ENCODE measurements at places on chromosomes 16 and 17. TPM values are rescaled to one million over a fixed set of nuclear protein-coding genes. Genes with fewer than 3 reads are reported as not detected.

DNA sequence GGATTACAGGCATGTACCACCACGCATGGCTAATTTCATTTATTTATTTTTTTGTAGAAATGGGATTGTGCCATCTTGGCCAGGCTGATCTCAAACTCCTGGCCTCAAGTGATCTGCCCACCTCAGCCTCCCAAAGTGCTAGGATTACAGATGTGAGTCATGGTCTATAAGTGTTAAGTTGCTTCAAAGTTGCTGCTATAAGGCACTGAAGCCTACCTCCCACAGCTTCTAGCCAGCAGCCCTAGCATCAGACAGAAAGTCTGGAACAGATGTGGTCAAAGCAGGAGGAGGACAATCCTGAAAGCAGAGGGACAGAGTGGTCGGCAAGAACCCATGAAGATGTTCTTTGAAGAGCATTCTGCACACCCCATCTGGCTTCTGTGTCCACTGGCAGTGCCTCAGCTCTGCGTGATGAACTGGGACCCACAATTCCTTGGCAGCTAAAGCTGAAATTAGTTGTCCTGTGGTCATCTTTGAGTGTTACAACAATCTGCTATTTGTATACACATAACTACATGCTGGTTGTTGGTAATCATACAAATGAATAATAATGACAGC lies 11.2 kb downstream of the MAP3K14 start:
- no peak for DNase-seq

DNA sequence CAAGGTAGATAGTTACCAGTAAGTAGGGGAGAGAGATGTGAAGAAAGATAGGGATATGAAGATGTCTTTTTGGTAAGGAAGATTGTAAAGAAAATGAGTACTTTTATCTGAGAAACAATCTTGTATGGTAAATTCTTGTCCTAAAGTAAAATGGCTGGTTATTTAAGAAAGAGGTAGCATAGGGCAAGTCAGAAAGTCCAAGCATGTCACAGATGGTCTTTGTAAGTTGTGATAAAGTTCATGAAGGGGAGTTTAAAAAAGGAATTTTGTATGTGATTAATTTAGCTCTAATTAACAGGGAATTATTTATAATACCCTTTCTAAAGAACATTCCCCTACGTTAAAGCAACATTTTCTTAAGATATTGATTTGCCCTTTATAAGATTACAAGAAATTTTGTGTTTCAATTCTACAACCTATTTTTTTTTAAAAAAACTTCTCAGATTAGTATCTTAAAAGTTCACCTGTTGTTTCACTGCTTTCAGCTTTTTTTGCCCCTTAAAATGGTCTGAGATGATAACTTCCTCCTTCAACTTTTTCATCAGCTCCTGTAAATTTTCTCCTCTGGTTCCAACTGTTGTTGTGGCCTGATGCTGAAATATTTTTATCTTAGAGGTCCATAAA lies 16.2 kb upstream of the CPHXL start:
- DNase-seq, result no peak

DNA sequence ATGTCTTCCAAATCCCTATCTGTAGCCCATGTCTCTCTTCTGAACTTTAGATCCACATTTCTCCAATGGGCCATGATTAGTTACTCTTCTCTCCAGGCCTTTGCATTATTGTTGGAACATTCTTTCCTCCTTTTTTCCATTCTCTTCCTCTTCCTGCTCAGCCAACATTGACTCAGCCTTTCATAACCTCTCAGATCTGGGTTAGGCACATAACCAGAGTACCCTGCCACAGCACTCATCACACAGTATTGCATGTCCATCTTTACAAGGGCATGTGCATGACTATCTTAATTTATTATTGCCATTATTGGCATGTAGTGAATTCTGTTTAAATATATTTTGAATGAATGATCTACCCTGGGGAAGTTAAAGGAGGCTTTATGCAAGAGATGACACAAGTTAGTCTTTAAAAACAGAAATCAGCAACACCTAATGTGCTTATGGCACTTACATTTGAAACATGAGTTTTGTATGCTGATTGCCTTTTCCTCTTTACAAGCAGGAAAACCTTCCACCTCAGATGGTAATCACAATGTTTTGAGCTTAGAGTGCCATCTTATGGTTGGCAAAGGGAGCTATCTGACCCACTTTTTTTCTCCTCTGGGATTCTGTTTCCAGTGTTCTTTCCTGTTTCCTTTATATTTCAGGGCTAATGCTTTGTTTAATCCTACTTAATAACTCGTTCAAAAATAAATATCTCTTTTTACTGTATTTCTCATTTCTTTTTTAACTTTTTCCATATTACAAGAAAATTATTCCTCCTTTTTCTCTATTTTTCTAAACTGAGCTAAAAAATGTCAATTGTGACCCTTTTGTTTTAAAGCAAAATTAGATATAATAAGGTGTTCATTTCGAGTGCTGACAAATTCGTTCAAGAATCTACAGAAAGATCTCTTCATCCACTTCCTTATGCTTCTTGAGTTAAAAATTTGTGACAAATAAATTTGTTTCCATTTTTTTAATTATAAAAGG lies 151.0 kb upstream of the RBL2 start:
- no peak for DNase-seq

GRCh38 chr17:69093279-69093789 lies 32.6 kb upstream of the ABCA9 start:
- no peak for DNase-seq

Gene TEX19
- total RNA-seq, result not detected

- no peak for DNase-seq
These were observed 19.4 kb downstream of the GNA13 start for GRCh38 chr17:65037157-65037556.
